ENCODE measurements at places on chromosomes 5 and 9.

DNA sequence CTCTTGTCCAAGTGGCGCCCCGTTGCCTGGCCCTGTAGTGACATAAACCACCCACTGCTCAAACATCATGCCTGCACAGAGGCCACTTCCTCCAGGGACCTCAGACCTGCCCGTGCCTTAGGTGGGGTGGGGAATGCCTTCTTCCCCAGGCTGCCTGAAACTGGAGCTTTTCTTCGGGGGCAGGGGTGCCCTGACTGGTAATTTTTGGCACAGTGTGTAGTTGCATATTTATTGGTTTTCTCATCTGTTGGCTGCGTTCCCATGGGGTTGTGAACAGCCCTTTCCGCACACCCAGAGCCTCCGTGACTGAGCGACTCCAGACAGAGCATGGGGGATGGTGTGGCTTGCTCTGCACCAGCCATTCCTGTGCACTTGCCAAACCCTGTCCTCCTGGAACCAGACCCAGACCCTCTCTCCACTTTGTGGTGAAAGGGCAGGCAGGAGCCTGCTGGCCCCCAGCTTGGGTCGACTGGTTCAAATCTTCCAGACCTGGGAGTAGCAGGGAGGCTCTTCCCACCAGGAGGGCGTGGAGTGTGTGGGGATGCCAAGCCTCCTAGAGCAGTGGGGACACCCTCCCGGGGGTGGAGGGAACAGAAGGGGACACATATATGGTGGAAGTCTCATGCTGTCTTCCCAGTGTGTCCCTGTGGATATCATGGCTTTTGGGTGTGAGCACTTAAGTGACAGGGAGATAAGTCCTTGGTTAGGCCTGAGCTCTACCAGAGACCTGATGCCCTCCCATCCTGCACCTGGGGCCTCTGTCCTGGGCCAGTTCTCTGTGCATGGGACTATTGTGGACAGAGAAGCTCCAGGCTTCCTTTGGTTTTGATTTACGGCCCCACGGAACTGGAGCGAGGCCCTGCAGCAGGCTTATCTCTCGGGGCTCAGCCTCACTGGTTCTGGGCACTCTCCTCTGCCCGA, 39.6 kb downstream of the WNK2 start:
- peak; percentile 84 for DNase-seq

GRCh38 chr9:27303219-27303618, 6.3 kb upstream of the EQTN start:
- DNase-seq: no peak

- peak; percentile 87 for DNase-seq
Measured at GRCh38 chr5:142053426-142054151, 40.8 kb upstream of the GNPDA1 start.

DNA sequence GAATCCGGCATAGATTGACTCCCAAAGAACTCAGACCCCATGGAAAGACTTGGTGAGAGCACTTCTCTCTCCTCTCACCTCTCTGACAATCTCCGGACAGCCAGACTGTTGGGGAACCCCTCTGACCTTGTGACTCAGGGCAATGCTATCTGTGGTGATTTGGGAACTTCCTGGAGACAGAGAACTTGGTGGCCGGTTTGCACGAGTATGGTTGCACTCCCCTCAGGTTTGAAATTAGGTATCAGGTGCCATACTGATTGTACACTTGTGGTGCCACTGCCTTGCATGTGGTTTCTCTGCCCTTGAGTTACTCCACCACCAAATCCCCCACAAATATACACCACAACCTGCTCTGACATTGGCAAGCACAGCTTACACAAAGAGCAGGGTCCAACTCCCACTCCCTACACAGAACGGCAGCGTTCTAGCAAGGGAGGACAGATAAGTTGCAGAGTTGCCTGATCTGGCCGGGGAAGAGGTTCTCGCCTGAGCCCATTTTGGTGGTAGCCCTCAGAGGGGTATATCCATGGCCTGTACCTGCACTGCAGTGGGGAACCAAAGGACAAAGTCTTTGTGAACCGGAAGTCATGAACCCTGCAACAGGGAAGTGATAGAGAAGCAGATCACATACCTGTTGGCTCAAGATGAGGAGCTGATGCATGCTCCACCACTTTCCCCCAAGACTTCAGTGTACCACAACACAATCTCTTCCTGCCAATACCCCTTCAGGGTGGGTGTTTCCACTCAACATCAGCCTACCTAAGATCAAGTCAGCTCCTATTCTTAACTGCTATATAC, 255.1 kb downstream of the MCTP1 start:
- DNase-seq: no peak

GRCh38 chr5:66329078-66329477, 185.0 kb downstream of the SREK1 start:
- no peak for DNase-seq

DNA sequence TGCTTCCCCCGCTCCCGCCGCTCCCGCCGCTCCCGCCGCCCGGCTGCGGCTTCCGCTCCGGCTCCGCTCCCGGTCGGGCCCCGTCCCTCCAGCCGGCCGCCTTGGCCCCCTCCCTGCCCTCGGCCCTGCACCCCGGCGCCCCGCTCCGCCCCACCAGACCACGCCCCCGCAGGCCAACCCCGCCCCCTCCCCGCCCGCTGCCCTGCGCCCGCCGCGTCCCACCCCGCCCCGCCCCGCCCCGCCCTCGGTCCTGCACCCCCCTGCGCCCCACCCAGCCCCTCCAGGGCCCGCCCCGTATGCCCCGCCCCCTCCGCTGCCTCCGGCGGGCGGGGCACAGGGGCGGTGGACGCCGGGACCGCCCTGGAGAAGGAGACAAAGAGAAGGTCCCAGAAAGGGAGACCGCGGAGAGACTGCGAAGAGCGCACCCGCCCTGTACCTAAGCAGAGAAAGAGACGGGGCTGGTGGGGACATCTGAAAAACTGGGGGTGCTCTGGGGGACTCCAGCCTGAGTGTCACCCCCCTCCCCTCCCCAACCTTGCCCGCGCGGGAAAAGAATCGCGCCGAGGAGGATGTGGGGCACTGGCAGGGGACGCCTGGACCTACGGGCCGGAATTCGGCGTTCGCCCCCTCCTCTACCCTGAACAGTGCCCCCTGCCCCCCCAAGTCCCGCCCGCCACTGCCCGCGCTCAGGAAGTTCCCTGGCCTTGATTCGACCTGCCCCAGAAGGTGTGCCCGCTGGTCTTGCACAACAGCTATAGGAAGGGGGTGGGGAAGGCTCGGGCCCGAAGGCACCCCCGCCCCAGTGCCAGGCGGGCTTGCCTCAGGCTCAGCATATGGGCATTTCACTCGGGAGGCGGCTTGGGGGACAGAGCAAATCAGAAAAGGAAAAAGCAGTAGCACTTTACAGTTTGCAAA, 42.8 kb upstream of the STXBP1 start:
- peak; percentile 92 for DNase-seq

DNA sequence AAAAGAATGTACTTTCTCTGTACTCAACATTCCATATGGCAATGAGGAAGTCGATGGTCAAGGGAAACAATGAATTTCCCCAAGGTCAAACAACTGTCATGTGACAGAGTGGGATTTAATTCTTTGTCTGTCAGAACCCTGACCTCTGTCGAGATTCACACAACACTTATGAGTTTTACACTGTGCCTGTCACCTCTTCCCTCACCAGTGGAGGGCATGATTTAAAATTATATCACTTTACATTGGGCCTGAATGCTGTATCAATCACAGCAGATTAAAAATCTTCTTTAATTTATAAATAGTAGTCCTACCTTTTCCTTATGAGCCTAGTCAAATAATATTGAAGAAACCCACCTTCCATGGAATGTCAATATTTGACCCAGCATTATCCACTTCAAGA, 276.7 kb downstream of the CDH10 start:
- DNase-seq: no peak

DNA sequence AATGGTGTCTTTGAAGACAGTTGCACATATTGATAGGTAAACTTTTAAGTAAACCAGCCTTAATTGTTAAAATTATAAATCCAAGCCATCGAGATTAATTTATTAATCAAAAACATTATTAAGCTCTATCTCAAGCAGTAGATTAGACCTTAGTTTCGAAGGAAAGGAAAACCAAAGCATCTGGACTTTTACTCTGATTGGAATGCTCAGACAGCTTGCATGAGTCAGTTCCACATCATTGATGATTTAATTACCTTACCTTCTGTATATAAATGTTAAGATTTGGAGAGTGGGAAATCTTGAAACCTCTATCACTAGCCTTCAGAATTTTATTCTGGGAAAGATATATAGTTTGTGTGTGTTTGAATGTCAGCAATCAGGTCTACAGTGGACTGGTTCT, 23.9 kb downstream of the DCP2 start:
- no peak for DNase-seq

DNA sequence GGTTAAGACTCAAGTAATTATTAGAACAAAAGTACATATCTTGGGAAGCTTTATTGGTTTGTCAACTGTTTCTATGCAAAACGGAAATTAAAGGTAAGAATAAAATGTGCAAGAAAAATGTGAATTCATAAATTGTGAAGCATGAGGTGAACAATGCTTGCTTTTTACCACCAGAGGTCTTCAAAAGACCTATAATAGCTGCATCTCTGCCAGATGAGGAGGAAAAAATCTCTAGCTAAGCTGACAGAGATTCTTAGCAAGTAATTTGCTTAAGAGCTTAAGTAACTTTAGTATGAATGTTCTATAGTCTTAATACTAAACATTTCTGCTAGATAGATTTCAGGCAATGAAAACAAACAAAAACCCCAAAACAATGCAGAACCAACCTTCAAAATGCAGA, 54.1 kb downstream of the MRPS30 start:
- peak; percentile 2 for DNase-seq

GRCh38 chr5:5454391-5454790, 31.9 kb downstream of the ICE1 start:
- no peak for DNase-seq

DNA sequence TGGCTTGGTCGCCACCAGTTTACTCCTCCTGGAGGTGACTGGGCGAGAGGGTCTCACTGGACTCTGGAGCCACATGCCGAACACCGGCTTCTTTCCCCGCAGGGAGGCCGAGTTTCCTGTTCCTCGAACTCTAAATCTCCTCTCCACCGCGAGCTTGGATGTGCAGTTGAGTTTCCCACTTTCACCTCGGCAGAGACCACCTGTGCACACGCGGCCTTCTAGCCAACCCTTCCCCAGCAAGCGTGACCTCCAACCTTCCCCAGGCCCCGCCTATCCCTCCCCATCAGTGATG, 380.1 kb downstream of the IRX2 start:
- no peak for DNase-seq

DNA sequence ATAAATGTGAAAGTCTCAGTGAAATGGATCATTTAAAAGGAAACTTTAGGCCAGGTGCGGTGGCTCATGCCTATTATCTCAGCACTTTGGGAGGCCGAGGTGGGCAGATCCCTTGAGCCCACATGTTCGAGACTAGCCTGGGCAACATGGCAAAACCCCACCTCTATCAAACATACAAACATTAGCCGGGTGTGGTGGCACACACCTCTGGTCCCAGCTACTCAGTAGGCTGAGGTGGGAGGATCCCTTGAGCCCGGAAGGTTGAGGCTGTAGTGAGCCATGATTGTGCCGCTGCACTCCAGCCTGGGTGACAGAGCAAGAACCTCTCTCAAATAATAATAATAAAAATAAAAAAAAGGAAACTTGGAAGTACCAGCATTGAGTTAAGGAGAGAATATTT, 176.1 kb downstream of the HSPA4 start:
- no peak for DNase-seq

DNA sequence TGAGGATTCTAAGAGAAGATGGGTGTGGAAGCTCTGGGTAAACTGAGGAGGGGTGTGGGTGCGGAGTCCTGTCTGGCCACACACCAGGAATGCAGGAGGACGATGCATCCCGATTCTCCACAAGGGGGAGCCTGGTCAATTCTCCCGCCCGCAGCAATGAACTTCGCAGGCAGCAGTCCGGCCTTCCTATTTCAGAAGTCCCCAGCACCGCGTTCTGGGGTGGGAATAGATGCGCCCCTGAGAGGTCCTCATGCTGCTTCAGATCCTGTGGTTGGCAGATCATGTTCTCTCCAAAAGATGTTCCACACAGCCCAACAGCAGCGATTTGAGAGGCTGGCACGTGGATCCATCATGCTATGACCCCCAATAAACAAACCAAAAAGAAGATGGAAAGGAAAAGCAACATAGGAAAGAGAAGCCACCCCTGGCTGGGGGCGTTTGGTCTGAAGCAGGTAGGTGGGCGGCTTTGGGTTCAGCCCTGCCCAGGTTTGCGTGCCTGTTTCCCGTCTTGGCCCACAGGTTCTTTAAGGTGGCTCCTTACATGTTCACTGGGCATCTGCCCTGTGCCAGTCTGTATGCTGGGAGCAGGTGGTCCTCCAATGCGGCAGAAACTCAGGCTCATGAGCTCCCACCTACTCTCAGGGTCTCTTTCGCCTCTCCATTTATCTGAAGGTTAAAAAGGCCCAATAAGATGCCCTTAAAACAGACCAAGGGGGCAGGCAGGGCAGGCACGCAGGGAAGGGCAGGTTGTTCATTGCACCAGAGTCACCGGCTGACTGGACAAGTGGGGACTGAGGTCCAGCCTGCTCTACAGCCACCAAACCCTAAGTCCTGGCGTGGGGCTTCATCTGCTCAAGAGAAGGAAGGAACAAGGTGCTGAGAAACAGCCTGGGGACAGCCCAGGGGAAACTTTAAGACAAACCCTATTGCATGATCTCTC, 171.6 kb downstream of the PAX5 start:
- DNase-seq: peak; percentile 13

DNA sequence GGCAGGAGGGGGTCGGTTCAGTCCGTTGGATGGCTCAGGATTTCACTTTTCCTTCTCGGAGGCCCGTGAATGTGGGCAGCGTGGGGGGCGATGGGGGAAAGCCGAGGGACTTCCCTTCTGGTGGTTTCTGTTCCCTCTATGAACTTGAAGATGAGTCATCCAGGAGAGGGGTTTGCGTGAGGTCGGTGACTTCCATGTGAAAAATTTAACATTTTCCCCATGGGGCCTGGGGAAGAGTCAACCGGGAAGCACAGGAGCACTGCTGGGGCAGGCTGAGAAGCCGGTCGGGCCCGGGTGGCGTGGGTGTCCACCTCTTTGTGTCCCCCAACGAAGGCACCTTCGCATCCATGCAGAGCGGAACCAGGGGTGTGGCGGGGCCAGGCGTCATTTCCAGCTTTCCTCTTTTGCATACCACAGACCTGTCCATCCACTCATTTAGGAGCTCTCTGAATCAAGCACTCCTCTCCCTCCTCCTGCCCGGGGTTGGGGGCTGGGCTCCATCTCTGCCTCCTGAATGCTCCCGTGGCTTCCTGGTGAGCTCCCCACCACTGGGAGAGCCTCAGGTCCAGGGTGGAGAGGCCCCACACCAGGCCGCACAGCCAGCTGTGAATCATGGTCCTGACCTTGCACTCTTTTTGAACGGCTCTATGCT, 68.4 kb downstream of the ANKRD33B start:
- peak; percentile 76 for DNase-seq

GRCh38 chr5:153256-153655, 38.0 kb upstream of the LRRC14B start:
- DNase-seq: peak; percentile 59

- DNase-seq: no peak
Measured at GRCh38 chr9:135670721-135671590, 7.8 kb downstream of the LCN9 start.

GRCh38 chr5:74629326-74629725, 11.2 kb downstream of the ENC1 start:
- no peak for DNase-seq

GRCh38 chr5:21195145-21195544, 1207.1 kb upstream of the CDH18 start:
- DNase-seq: no peak

GRCh38 chr5:96054311-96055030, 92.8 kb upstream of the ELL2 start:
- DNase-seq: no peak
